ENCODE measurements at places on chromosomes 12 and 14.

DNA sequence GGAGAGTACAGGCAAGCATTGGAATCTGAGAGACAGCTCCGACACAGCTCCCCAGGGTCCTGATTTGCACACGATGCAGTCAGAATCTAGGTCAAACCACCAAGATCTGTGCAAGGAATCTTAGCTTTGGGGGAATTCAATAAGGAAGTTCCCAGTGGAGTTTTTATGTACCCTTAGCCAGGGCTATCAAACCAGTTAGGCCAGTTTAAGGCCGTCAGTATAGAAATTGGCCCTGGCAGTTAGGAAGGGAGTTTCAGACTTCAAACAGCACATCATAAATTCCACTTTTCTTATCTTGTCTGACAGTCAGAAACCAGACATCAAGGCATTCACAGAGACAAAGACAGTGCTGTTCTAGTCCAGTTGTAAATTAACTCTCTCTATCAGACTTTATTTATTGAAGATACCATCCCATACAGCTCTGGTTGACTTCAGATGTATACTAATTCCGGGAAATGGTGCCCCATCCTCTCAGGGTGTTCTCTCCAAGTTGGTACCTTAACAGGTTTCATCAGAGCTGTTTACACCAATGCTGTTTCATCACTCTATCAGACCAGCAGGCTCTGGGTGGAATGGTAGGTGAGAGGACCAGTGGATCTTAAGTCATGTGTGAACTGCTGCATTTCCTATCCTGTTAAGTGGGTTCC is 157.5 kb upstream of the ATF7IP start:
- no peak for DNase-seq

- DNase-seq = no peak
Observed at GRCh38 chr12:49869816-49870500, 27.1 kb upstream of the BCDIN3D start.

GRCh38 chr14:93702946-93703345 is 85.3 kb downstream of the PRIMA1 start:
- no peak for DNase-seq

DNA sequence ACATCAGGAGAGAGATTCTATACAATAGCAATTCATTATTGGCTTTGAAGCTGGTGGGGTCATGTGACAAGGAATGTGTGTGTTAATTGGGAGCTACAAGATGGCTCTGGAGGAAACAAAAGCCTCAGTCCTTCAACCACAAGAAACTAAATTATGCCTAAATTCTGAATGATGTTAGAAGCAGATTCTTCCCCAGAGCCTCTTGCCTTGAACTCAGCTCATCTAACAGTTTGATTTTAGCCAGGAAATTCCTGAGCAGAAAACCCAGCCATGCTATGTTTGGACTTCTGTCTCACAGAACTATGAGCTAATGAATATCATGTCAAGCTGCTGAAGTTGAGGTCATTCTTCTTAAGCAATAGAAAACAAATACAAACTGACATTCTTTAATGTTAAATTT is 274.7 kb downstream of the SLC6A15 start:
- no peak for DNase-seq

DNA sequence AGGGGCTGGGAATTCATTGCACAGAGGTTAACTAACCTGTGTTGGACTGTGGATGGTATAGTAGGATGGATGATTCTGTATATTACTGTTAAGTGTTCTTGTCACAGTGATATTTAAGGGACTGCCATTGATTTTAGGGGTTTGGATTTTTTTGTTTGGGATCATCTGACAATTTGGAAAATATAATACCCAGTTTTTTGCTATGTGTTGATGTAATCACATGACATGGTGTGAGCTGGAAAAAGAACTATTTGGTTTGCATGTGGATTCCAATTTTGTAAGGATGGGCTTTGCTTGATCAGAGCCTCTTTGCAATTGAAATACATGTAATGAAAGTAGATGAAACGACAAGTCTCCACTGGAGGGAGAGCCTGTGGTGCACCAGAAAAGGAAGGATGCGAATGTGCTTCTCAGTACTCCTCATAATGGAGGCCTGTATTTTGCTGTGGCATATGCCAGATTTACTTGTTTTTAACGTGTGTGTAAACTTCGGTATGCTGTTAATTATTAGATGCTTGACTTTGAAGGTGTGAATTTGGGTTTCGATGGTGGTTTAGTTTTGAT is 2.7 kb downstream of the DYRK2 start:
- no peak for DNase-seq
